Suprapubic skin (tissue), 4 donors: ENCODE measurements at places on chromosomes 13 and 19. TPM values are rescaled to one million over a fixed set of nuclear protein-coding genes. Genes with fewer than 3 reads are reported as not detected.

The FPR1 gene
- total RNA-seq: 0.72 TPM

The ZNF554 gene
- total RNA-seq: 7.3 TPM

The KEAP1 gene
- 75.8 TPM for total RNA-seq

GRCh38 chr19:51163257-51163656 lies 21.2 kb downstream of the SIGLEC7 start:
- no peaks in the 10 kb centered on the region for H3K36me3 ChIP-seq
- H3K27me3 ChIP-seq: peaks cover 9% of the 10 kb centered on the region
- H3K27ac ChIP-seq: peak overlapping the region; percentile 39
- no peak overlapping the region for H3K4me3 ChIP-seq
- H3K4me1 ChIP-seq: peaks cover 29% of the 10 kb centered on the region

DNA sequence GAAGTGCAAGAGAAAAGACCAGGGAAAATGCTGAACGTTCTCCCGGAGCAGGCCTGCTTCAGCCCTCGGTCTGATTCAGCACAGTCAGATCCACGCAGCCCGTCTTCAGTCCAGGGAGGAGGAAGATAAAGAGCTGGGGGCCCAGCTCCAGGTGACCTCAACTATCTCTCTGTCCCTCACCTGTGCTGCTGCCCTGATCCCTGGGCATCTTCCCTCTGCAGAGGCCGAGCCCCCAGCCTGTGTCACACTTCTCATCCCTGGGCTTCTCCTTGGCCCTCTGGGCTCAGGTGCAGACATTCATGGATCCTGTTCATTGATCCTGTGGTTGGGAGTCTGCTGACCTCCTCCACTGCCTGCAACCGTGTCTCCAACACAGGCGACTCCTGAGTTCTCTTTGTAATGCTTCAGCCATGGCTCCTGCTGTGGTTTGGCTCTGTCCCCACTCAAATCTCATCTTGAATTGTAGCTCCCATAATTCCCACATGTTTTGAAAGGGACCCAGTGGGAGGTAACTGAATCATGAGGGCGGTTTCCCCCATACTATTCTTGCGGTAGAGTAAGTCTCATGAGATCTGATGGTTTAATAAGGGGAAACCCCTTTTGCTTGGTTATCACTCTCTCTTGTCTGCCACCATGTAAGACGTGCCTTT lies 27.9 kb downstream of the COL4A2 start:
- peaks cover 18% of the 10 kb centered on the region for H3K4me1 ChIP-seq
- no peak overlapping the region for H3K27ac ChIP-seq
- H3K36me3 ChIP-seq: no peaks in the 10 kb centered on the region
- H3K27me3 ChIP-seq: no peaks in the 10 kb centered on the region

- H3K4me1 ChIP-seq: peaks cover 53% of the 10 kb centered on the region
- no peaks in the 10 kb centered on the region for H3K27me3 ChIP-seq
- DNase-seq: no peak
Observed at GRCh38 chr19:1026783-1027649, 608 bp downstream of the CNN2 start.

DNA sequence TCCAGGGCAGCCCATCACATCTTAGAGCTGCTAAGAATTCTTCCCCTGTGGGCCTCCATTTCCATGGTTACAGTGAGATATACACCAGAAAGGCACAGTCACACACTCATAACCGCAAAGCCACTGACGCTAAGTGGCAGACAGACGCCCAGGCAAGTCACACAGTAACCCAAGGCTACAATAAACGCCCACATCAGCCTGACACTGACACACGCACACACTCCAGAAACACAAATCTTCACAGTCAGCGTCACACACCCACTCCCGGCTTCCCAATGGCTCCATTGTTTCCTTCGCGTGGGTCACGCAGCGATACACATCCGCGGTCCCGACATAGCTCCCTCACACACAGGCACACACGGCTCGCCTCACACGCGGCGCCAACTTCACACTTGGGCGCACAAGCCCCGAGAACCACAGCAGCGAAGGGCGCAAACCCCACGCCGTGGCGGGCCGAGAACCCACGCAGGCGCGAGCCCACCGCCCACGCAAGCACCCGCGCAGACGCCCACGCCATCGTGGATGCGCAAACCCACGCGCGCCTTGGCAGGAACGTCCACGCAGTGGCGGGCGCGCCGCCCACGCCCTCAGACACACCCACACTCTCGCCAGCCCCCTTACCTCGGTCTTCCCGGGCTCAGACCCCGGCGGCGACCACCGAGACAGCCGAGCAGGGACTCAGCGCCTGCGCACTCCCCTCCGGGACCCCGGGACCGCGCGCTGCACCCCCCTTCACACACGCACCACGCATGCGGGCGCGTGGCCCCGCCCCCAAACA lies at the start of gene ZNF667:
Gene ZNF667, minus strand, starts transcription at position 695 of the 778 bp plus-strand sequence. CDS start 14,975 bp downstream, outside the sequence.
- H3K27me3 ChIP-seq: no peaks in the 10 kb centered on the region
- peaks cover 6% of the 10 kb centered on the region for H3K36me3 ChIP-seq
- H3K4me3 ChIP-seq: peak within 1 kb of the TSS; percentile 72
- peak within 1 kb of the TSS; percentile 74 for H3K27ac ChIP-seq
- peaks cover 26% of the 10 kb centered on the region for H3K4me1 ChIP-seq

- peak overlapping the region; percentile 73 for H3K27ac ChIP-seq
- no peaks in the 10 kb centered on the region for H3K27me3 ChIP-seq
- H3K4me1 ChIP-seq: peaks cover 50% of the 10 kb centered on the region
- H3K4me3 ChIP-seq: no peak overlapping the region
Observed at GRCh38 chr13:77016251-77016812, 10.6 kb downstream of the FBXL3 start.

- no peaks in the 10 kb centered on the region for H3K4me1 ChIP-seq
- H3K27ac ChIP-seq: no peak overlapping the region
- no peaks in the 10 kb centered on the region for H3K36me3 ChIP-seq
- no peak overlapping the region for H3K4me3 ChIP-seq
- DNase-seq: no peak
- no peaks in the 10 kb centered on the region for H3K27me3 ChIP-seq
Observed at GRCh38 chr13:73865027-73865426, 269.2 kb downstream of the KLF12 start.

DNA sequence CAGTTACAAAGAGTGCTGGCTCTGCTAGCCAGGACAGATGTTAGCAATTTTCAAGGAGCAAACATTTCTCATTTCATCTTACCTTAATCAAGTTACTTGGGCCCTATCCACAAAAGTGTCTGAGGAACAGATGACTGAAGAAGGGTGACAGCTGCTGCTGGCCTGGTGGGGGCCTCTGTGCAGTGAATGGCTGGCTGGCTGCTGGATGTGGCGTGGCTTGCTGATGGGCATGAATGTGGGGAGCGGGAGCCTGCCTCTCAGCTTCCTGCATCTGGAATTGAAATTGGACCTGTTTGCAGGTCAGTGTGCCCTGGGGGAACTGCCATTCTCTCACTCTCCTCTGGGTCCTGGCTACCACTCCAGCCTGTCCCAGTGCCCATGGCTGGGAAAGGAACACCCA lies 94.7 kb downstream of the RGCC start:
- peaks cover 13% of the 10 kb centered on the region for H3K4me1 ChIP-seq
- no peak overlapping the region for H3K27ac ChIP-seq
- H3K36me3 ChIP-seq: no peaks in the 10 kb centered on the region
- DNase-seq: no peak
- H3K27me3 ChIP-seq: no peaks in the 10 kb centered on the region
